Aortic smooth muscle cell (primary cell): ENCODE measurements at places on chromosomes 5 and 9. TPM values are rescaled to one million over a fixed set of nuclear protein-coding genes. Genes with fewer than 3 reads are reported as not detected.

Gene CXCL14
- total RNA-seq = 0.79 TPM in 1 of 2 replicates, not detected in the other

Gene AQP7
- 0.40 and 1.8 TPM in 2 replicates for total RNA-seq

Gene WDR41
- total RNA-seq = 140 and 153 TPM in 2 replicates

Gene RETREG1
- 1.1 and 1.6 TPM in 2 replicates for total RNA-seq

Gene RNF183
- not detected in 2 replicates for total RNA-seq

Gene FOXD4L6
- total RNA-seq = 0.06 TPM in 1 of 2 replicates, not detected in the other

Gene REEP2
- 6.8 and 10.2 TPM in 2 replicates for total RNA-seq

Gene IL13
- not detected in 2 replicates for total RNA-seq
